ENCODE measurements at places on chromosomes 16 and 17. TPM values are rescaled to one million over a fixed set of nuclear protein-coding genes. Genes with fewer than 3 reads are reported as not detected.

Gene CASKIN2
- 12.1 TPM for total RNA-seq

Gene MT1E
- not detected for total RNA-seq

Gene MYH3
- total RNA-seq = 0.99 TPM

Gene CLEC18C
- total RNA-seq = 0.08 TPM

Gene RAMP2
- total RNA-seq = 0.74 TPM

Gene MMP25
- 0.79 TPM for total RNA-seq

Gene MT1A
- 25.0 TPM for total RNA-seq

Gene ATP2A1
- 1.3 TPM for total RNA-seq

Gene NPIPA8
- total RNA-seq = 0.94 TPM

Gene SLC13A2
- 0.16 TPM for total RNA-seq

Gene KRT12
- not detected for total RNA-seq

Gene CMIP
- 81.3 TPM for total RNA-seq

Gene STAT5A
- 6.8 TPM for total RNA-seq

Gene GPR142
- not detected for total RNA-seq

Gene DDX52
- 24.5 TPM for total RNA-seq

Gene QRICH2
- 1.5 TPM for total RNA-seq

Gene MRPL28
- 136 TPM for total RNA-seq

All from A549 treated with ZK216348 at 1 μM for 4 hours (cell line).